ENCODE measurements at places on chromosomes 6 and 20. TPM values are rescaled to one million over a fixed set of nuclear protein-coding genes. Genes with fewer than 3 reads are reported as not detected.

- H3K4me1 ChIP-seq = peaks cover 35% of the 10 kb centered on the region
- peak; percentile 39 for DNase-seq
- H3K4me3 ChIP-seq = no peak overlapping the region
Observed at GRCh38 chr6:158057213-158057987, 75.7 kb downstream of the SYNJ2 start.

- no peak overlapping the region for H3K4me3 ChIP-seq
- peak; percentile 14 for DNase-seq
- H3K36me3 ChIP-seq = peaks cover 2% of the 10 kb centered on the region
- no peak overlapping the region for H3K27ac ChIP-seq
Observed at GRCh38 chr20:37376324-37376723, 30.4 kb downstream of the SRC start.

DNA sequence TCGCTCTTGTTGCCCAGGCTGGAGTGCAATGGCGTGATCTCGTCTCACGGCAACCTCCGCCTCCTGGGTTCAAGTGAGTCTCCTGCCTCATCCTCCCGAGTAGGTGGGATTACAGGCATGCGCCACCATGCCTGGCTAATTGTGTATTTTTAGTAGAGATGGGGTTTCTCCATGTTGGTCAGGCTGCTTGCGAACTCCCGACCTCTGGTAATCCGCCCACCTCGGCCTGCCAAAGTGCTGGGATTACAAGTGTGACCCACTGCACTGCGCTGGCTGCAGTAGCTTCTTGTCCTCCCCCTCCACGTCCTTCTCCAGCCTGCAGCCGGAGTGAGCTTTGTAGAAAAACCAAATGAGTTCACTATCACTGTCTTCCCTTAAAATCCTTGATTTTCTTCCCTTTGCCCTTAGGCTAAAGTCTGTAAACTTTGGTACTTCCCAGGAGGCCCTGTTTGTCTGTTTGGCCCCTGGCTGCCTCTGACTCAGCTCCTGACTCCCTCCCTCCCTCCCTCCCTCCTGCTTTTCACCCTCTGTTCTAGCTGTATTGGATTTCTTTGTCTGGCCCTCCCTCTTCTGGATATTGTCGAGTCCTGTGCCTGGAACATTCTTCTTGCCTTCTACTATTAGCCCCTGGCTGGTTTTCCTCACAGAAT lies 12.9 kb downstream of the PARD6B start:
- H3K4me3 ChIP-seq = no peak overlapping the region
- peaks cover 27% of the 10 kb centered on the region for H3K4me1 ChIP-seq
- no peak for DNase-seq
- no peaks in the 10 kb centered on the region for H3K27me3 ChIP-seq
- peak overlapping the region; percentile 96 for H3K27ac ChIP-seq
- no peaks in the 10 kb centered on the region for H3K36me3 ChIP-seq

- H3K36me3 ChIP-seq = no peaks in the 10 kb centered on the region
- H3K4me1 ChIP-seq = peaks cover 13% of the 10 kb centered on the region
- peaks cover 49% of the 10 kb centered on the region for H3K27me3 ChIP-seq
- H3K27ac ChIP-seq = no peak overlapping the region
Observed at GRCh38 chr20:5910186-5910585, 40.1 kb downstream of the TRMT6 start.

DNA sequence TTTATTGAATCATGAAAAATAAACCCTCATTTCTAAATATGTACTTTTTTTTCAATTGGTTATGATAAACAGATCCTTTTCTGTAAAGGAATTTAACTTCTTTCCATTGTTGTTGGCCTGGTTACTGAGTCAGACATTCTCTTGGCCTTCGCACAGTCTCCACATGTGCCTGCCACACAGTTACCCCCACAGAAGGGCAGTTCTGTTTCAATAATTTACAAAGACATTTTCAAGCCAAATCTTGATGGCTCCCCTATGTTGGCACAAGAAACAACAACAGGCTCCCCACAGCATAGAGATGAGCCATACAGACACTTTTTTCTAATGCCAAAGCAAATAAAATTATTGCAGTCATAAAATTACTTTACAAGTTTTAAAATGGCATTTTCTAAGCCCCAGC lies 55.6 kb upstream of the BEND6 start:
- H3K27ac ChIP-seq = peak overlapping the region; percentile 36
- peaks cover 10% of the 10 kb centered on the region for H3K36me3 ChIP-seq
- H3K27me3 ChIP-seq = no peaks in the 10 kb centered on the region
- H3K4me3 ChIP-seq = no peak overlapping the region

- H3K36me3 ChIP-seq = peaks cover 4% of the 10 kb centered on the region
- H3K4me1 ChIP-seq = no peaks in the 10 kb centered on the region
- H3K4me3 ChIP-seq = no peak overlapping the region
- no peaks in the 10 kb centered on the region for H3K27me3 ChIP-seq
- H3K27ac ChIP-seq = no peak overlapping the region
Observed at GRCh38 chr6:118524686-118525085, 23.4 kb upstream of the PLN start.

BPIFB1 gene
- not detected for total RNA-seq

GRCh38 chr6:26501482-26501986 lies 1.4 kb downstream of the BTN1A1 start:
- no peak overlapping the region for H3K27ac ChIP-seq
- H3K36me3 ChIP-seq = no peaks in the 10 kb centered on the region

DDR1 gene
- total RNA-seq = 112 TPM

DNA sequence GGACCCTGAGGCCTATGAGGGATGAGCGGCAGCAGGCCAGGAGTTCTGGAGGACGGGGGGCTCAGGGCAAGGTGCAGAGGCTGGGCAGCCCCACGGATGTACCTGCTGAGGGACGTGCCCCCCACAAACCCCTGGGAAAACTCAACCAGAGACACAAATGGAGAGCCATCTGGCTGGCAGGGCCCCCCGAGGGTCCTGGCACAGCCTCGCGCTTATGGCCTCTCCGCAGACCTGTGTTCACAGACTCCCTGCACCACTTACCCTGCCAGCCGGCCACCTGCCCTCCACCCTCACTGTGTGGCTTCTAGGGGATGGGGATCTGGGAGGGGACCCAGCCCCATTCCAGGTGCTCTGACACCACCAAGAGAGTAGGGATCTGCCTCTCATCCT lies 3.4 kb upstream of the ZBTB46 start:
- no peak for DNase-seq
- H3K4me3 ChIP-seq = no peak overlapping the region
- peaks cover 27% of the 10 kb centered on the region for H3K4me1 ChIP-seq
- no peaks in the 10 kb centered on the region for H3K27me3 ChIP-seq

DNA sequence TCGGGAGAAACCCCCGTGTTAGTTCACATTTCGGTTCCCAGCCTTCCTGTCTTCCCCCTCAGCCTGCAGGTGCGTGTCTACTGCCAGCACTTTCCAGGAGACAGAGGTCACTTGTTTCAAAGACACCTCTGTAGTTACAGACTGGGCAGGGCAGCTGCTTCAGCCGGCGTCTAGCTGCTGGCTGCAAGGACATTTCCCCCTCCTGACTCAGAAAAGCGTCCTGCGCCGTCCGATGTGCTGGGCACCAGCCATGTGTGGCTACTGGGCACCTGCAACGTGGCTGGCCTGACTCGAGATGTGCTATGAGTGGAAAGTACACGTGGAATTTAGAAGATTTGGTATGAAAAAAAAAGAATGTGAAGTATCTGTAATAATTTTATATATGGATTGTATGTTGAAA lies 37.6 kb downstream of the RRBP1 start:
- H3K36me3 ChIP-seq = peaks cover 7% of the 10 kb centered on the region
- peaks cover 79% of the 10 kb centered on the region for H3K4me1 ChIP-seq
- peak; percentile 67 for DNase-seq
- no peaks in the 10 kb centered on the region for H3K27me3 ChIP-seq
- H3K27ac ChIP-seq = peak overlapping the region; percentile 87
- peak overlapping the region; percentile 13 for H3K4me3 ChIP-seq

DNAH8 gene
- total RNA-seq = 0.05 TPM

C6orf15 gene
- not detected for total RNA-seq

SIM1 gene
- 3.8 TPM for total RNA-seq

DNA sequence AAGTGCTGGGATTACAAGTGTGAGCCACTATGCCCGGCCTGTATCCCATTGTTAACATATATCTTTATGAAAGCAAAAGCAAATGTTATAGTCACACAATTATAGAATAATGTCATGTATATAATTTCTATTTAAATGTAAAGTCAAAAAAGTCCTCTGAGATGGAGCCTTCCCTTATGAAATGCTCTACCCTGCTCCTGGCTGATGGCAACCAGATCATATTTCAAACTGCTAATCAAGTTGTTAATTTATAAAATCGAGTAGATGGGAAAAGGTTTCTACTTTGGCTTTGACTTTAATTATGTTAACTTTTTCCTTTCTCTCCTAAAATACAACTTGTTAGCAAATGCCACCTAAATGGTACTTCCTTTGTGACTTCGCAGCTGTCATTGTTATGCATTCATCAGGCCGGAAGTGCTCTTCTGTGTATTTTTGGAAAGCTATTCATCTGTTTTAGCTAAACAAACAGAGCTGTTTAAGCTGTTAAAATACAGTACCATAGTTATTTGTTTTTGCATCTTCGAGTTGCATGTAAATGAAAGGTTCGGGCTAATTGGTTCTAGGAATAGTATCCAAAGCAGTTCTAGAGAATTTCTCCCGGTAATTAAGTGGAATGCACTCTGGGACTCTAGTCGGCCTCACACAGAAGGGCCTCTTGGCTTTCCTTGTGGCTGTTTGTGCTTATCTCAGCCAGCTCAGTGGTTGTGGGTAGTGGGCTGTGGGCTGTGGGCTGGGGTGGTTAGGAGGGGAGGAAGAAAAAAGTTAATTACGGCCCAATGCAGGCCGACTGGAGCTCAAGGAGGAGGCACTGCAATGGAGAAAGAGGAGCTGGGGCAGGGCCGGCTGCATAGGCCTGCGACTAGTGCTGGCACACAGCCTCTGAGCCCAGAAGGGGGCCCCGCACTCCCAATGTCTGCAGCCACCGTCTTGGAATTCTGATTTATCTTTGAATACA lies 34.8 kb downstream of the SLC35D3 start:
- DNase-seq = no peak
- no peaks in the 10 kb centered on the region for H3K36me3 ChIP-seq
- no peak overlapping the region for H3K4me3 ChIP-seq
- H3K27me3 ChIP-seq = peaks cover 6% of the 10 kb centered on the region

DNA sequence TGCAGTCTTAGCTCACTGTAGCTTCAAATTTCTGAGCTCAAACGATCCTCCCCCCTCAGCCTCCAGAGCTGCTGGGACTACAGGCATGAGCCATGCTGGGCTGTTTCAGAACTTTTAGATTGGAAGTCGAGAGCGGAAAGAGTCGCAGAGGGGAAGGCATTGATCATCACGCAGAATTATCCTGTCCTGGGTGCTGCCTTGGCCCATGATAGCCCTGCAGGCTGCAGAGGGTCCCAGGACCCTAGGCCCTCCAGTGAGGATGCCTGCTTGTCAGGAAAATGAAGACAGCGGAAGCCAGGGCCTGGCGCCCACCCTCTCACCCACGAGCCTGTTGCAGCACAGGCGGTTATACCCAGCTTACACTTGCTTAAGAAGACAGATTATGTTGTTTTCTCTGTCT lies 9.1 kb downstream of the TMEM181 start:
- peak; percentile 6 for DNase-seq
- no peak overlapping the region for H3K4me3 ChIP-seq
- no peaks in the 10 kb centered on the region for H3K27me3 ChIP-seq
- H3K27ac ChIP-seq = peak overlapping the region; percentile 22

GRCh38 chr6:40473026-40473425 lies 114.1 kb downstream of the LRFN2 start:
- no peak overlapping the region for H3K27ac ChIP-seq
- peaks cover 31% of the 10 kb centered on the region for H3K27me3 ChIP-seq
- H3K36me3 ChIP-seq = no peaks in the 10 kb centered on the region
- no peak overlapping the region for H3K4me3 ChIP-seq

DNA sequence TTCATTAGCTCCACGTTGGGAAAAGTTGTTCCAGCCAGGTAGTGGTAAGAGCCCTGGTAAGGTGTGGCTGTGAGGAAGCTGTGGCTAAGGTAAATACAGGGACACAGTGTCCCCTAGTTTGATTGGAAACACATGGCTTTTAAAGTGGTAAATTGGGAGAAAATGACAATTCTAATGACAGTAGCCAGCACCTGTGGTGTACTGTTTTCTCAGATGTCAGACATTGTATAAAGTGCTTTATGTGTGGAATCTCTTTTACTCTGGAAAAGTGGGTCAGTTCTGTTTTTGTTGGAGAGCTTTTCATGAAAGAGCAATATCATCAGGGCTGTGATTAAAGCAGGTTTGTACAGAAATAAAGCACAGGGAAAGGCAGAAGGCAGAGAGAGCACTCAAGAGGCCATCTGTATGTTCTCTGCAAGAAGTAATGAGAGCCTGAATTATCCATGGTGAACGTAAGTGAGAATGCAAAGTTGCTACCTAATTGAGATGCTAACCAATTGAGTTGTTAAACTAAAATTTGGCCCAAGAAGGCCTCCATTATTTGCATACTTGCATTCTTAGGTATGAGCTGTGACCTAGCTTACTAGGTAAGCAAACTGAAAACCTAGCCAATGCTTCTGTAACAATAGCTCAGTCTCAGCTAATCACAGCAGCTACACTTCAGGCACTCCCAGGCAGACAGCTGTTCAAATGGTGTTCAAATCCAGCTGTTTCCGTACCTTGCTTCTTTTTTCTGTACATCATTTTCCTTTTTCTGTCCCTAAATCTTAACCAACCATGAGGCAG lies 28.2 kb downstream of the MRAP2 start:
- H3K4me3 ChIP-seq = no peak overlapping the region
- DNase-seq = no peak
- H3K4me1 ChIP-seq = peaks cover 28% of the 10 kb centered on the region
- no peak overlapping the region for H3K27ac ChIP-seq
- peaks cover 4% of the 10 kb centered on the region for H3K36me3 ChIP-seq
- H3K27me3 ChIP-seq = no peaks in the 10 kb centered on the region

CD24 gene
- total RNA-seq = 1.3 TPM

GRCh38 chr6:5674721-5675120 lies 332.0 kb downstream of the NRN1 start:
- H3K27me3 ChIP-seq = no peaks in the 10 kb centered on the region
- H3K4me1 ChIP-seq = peaks cover 48% of the 10 kb centered on the region
- no peak overlapping the region for H3K4me3 ChIP-seq
- no peak overlapping the region for H3K27ac ChIP-seq
- DNase-seq = no peak

GRCh38 chr6:46269447-46270229 lies 98.9 kb upstream of the ENPP5 start:
- no peak overlapping the region for H3K27ac ChIP-seq
- no peaks in the 10 kb centered on the region for H3K4me1 ChIP-seq
- H3K4me3 ChIP-seq = no peak overlapping the region
- H3K27me3 ChIP-seq = no peaks in the 10 kb centered on the region
- H3K36me3 ChIP-seq = no peaks in the 10 kb centered on the region
- DNase-seq = no peak

FERMT1 gene
- 2.1 TPM for total RNA-seq

ULBP3 gene
- total RNA-seq = 6.1 TPM

SCRT2 gene
- total RNA-seq = not detected

HLA-DRB1 gene
- not detected for total RNA-seq

GRCh38 chr6:17169291-17169690 lies 67.4 kb downstream of the STMND1 start:
- peaks cover 4% of the 10 kb centered on the region for H3K4me1 ChIP-seq
- H3K36me3 ChIP-seq = no peaks in the 10 kb centered on the region
- no peak overlapping the region for H3K27ac ChIP-seq
- no peak overlapping the region for H3K4me3 ChIP-seq
- H3K27me3 ChIP-seq = no peaks in the 10 kb centered on the region
- no peak for DNase-seq

GNMT gene
- not detected for total RNA-seq

Measured in chondrocyte (in vitro differentiated cells).